ENCODE measurements at places on chromosomes 11 and 22.

GRCh38 chr11:21446939-21447590 is 745.8 kb upstream of the ANO5 start:
- no peak for DNase-seq

DNA sequence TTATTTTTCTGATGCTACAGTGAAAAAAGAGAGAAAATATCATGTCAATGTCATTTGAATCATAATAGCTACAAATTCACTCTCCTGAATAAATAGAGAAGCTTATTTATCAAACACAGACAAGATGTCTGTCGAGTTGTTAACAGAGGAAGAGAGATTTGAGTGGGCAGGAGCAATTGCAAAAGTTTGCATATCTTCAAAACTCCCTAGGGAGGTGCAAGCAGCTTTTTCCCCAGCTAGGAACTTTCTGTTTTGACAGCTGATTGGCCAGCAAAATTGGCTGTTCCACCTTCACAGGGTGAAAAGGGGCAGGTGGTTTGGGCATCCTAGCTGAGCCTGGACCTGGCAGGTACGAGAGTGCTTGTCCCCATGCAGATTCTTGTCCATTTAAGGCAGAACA is 98.2 kb downstream of the NTM start:
- no peak for DNase-seq

- DNase-seq: no peak
Measured at GRCh38 chr22:40216041-40216756, 38.5 kb downstream of the TNRC6B start.

DNA sequence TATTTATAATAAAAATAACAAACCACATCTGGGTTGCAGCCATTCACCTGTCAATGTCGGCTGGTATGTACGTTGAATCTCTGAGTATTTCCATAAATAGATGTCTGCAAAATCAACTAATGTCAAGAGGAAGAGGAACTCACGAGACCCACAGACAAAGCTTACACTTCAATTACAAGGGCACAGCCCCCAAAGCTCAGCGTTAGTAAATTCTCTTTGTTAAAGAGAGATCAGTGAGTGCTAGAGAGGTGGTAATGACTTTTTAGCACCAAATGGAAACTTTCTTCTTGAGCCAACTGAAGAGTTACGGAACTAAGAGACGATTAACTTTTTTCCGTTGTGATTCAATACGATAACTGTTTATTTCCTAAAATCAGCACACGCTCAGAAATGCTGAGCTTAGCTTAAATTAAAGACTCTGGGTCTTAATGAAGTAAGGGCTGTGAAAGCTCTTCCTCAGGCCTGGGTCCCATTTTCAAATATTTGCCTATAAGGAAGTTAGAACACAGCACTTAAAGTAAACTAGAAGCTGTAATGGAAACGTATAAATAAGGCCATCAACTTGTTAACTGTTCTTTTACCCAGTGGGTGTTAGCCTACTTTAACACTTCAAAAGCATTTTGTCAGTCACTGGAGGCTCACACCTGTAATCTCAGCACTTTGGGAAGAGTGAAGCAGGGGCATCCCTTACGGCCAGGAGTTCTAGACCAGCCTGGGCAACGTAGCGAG is 22.8 kb upstream of the TFIP11 start:
- no peak for DNase-seq

DNA sequence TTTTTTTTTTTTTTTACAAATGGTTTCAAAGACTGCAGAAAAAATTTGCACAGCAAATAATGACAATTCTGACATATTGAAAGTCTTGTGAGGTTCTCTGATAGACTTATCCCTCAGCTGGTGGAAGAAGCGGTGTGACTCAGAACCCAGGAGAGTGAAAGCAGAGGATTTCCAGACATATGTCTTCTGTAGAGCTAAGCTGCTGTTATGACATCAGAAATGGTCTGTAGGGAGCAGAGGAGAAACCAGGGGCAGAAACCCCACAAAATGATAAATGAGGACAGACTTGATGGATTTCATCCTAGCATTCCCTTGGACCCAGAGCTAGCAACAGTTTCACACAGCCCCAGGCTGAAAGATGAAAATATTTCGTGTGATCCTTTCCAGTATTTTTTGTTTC is 582.6 kb downstream of the METTL15 start:
- DNase-seq: peak; percentile 36
